NCI-H2081 treated with DMSO at 0.1 percent for 48 hours (cell line): ENCODE measurements at places on chromosomes 3 and 15.

DNA sequence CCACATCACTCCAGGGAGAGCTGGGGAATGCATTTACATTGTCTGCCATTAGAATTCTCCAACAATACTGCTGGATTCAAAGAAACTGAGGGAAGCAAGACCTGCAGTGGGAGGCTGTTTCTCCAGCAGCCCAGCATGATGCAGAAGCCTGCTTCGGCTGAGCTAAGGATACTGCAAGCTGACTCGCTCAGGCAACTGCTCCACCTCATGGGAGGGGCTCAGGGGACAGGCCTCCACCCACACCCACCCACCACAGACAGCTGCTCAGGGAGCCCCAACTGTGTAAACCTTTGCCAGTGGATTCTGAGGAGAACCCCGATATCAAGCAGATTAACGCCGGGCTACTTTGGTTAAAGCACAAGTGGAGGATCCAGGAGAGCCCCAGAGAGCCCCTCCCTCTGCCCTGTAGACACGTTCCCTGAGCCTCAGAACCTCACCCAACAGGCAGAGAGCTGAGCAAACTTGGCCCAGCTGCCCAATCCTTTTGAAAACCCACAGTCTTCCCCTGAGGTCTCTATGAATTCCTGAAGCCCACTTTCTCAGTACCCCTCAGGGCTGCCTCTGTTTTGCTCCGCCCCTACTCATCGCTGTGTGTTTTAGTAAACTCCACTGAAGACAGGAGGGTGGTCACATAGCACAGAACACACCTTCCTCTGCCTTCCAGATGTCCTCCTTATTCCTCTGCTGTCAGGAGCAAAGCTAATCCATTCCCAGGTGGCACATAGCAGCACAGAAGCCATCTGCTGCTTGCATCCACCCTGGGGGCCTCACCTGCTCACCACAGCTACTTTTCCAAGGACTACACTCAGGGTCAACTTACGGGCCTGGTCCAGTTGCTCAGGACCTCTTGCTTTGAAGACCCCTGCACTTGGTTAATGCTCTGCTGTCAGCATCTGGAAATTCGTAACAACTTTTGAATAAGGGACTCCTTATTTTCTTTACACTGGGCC, 269.0 kb downstream of the ABHD5 start:
- DNase-seq = no peak

GRCh38 chr15:63447017-63447676, 57.2 kb upstream of the USP3 start:
- DNase-seq = peak; percentile 54

DNA sequence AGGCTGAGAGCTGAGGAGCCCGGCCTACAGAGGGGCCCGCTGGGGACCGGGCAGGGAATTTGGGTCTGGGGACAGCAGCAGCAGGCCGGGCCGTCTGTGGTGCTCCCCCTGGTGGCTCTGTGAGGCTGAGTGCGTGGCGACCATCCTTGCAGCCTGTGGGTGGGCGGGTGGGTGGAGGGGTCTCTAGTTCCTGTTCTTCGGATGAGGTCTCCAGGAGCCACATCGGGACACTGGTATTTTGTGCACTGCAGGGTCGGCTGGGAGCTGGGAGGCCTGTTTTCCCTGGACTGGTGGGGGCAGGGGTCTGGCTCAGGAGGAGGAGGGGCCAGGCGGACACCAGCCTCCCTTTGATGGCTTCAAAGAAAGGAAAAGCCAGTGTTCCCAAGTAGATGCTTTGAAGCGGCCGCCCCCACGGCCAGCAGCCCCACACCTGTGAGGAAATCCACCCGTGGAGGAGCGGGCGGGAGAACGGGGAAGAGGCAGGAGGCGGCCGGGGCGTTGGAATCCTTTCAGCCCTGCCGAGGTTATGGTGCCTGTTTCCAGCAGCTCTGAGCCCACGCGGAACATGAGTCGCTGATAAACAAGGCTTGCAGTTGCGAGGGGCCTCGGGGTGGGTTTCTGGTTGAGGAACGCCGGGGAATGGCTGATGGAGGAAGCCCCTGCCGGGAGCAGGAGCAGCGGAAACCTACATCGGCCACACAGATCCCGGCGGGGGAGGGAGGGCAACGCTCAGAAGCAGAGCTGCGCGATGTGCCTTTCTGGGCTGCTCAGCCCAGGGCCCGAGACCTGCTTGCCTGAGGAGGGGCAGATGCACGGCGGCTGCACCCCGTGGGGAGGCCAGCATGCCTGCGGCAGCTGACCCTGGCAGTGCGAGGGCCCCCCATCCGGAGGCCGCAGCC, 154.3 kb downstream of the NSMCE3 start:
- DNase-seq = no peak

- DNase-seq = no peak
These were observed 11.8 kb downstream of the CAPN7 start for GRCh38 chr3:15217841-15218267.

- no peak for DNase-seq
These were observed 199.5 kb downstream of the LPP start for GRCh38 chr3:188353426-188353825.

DNA sequence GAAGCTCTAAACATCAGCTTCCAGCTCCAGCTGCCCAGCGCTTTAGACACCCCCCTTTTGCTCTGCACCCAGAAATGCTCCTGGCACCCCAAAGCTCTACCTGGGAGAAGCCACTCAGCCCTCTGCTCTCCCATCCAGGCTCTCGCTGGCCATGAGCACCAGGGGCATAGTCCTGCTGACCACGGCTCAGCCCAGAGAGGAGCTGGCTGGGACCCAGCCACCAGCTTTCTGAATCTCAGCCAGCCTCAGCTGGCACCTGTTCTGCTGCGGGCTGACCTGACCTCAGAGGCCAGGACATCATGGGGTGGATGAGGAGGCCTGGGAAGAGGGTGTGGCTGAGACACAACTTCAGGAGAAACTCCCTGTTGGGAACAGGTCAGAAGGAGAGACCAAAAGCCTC, 8.6 kb downstream of the NTRK3 start:
- DNase-seq = no peak

- no peak for DNase-seq
These were observed 206.9 kb downstream of the NSUN3 start for GRCh38 chr3:94269763-94270162.

- no peak for DNase-seq
These were observed 689.9 kb upstream of the SEMA6D start for GRCh38 chr15:47027322-47027946.

DNA sequence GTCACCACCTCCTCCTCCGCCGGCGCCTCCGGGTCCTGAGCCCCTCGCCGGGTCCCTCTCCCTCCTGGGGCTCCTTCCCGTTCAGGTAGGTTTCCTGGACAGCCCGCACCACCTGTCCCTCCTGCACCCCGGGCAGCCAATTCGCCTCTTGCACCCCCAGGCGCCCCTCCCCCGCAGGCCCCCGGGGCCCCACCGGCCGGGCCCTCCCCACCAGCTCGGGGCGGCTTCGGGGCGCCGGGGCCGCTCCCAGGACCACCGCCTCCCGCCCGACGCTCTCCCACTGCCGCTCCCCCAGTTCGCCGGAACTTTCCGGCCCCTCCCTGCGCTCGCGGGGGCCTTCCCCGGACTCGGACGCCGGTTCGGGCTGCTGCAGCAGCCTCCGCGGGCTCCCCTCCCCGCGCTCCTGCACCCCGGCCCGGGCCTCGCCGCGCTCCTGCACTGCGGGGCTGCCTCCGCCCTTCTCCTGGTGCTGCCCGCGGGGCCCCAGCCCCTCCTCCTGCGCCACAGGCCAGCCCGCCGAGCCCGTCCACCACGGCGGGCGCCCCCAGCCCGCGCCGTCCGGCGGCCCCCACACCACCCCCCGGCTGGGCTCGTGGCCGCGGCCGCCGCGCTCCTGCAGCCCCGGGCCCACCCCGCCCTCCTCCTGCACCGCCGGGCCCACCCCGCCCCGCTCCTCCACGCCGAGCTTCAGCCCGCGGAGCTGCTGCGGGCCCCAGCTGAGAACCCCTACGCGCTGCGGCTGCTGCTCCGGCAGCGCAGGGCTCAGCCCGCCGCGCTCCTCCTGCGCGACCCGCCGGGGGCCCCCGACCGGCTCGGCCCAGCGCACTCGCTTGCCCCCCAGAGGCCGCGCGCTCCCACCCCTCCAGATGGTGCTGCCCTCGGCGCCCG, 587 bp upstream of the TNK2 start:
- DNase-seq = no peak

- no peak for DNase-seq
These were observed 393 bp upstream of the CPNE9 start for GRCh38 chr3:9703240-9703639.

GRCh38 chr15:75213212-75213767, 11.6 kb downstream of the C15orf39 start:
- DNase-seq = no peak

DNA sequence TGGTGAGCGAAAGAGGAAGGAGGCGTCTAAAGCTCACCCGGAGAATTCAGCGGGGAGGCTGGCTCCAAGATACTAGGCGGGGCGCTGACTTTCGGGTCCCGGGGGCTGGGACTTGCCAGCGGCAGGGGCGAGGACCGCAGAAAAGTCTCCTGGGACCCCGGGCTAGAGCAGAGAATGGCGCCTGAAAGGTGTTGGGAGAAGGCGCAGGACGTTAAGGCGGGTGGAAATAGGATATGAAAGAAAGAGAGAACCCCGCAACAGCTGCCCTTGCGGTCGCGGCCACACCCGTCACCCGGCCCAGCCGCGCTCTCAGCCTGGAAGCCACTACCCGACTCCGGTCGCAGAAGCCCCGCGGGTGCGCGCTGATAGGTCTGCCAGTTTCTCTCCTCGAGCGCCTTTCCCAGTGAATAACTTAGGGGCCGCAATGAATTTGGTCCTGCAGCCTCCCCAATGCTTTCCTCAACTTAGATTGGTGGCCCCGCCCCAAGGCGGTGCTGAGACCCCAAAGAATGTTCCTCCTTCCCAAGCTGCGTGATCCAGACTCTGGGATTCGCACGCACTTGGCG, 604 bp downstream of the LTK start:
- DNase-seq = no peak

DNA sequence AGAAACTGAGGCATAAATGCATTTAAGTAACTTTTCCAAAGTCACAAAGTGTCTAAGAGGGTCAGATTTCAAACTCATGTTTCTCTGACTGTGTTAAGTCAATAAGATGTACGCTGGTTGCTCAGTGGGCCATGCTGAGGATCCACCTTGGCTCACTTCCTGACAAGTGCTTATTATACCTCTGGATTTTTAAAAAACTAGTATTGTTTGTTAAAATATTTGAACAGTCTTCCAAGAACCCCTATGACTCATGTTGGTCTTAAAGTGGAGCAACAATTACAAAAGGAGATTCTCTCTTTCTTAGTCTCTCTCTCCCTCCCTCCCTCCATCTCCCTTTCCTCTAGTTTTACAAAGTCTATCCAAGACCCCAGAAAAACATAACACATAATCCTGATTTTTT, 1050.2 kb downstream of the AGBL1 start:
- no peak for DNase-seq

DNA sequence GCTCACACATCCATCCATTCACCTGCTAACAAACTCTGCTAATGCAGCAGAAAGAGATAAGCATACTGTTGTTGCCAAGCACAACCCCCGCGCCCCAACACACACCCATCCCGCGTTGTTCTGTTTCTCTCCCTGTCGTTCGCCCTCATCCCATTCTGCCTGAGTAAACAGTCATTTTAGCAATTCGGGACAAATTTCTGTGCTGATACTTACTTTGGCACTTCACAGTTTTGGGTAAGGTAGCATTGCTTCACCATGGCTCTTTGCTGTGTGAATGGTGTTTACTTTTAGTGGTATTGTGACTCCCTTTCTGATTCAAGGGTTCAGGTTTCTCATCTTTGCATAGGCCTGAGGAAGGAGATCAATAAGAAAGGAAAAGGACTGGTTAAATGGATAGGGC, 149.7 kb downstream of the AKAP13 start:
- DNase-seq = no peak

- DNase-seq = no peak
These were observed 251.7 kb downstream of the WNT5A start for GRCh38 chr3:55235416-55235815.
